ENCODE measurements at places on chromosomes 4 and X.

- no peak for DNase-seq
Observed at GRCh38 chrX:10022580-10023245, 55.6 kb downstream of the CLDN34 start.

DNA sequence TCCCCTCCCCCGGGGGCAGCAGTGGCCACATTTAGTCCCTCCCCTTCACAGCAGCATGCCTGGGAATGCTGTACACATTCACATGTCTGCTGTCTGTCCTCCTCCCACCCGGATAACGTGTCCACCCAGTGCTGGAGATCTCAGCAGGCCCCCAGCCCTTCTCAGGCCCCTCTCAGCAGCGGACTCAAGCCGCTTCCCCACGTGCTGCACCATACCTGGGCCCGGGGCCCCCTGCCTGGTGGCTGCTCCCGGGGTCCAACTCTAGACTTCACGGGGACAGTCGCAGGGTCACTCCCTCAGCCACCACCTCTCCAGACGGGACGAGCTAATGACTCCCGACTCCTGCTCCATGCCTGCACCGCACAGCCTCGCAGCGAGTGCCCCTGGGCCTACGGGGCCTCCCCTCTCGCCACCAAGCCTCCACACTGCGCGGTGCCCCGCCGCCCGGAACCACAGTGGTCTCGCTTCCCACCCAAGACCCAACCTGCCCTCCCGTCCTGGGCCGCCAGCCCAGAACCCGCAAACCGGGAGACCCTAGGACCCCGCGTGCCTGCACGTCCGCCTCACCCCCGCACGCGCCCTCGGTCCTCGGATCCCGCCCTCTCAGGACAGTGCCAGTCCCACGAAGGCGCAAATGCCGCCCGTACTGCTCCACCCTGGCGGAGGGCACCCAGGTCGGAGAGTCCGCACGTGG is 1.3 kb upstream of the PCGF3 start:
- DNase-seq = no peak

- DNase-seq = no peak
Observed at GRCh38 chrX:39163581-39164126, 362.4 kb downstream of the MID1IP1 start.

- no peak for DNase-seq
Observed at GRCh38 chr4:94892051-94892450, 134.3 kb downstream of the BMPR1B start.

GRCh38 chrX:74536832-74537371 is 77.5 kb downstream of the RLIM start:
- DNase-seq = no peak

DNA sequence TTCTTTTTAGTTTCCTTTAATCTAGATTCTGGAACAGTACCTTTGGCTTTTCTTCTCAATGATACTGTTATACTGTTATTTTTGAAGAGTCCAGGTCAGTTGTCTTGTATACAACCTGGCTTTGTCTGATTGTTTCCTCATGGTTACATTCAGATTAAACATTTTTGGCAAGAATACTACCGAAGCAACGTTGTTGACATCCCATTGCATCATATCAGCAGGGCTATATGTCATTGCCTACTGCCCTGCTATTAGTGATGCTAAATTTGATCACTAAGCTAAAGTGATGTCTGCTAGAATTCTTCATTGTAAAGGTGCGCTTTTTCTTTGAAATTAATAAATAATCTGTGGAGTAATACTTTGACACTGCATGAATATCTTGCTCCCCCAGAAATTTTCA is 5.8 kb upstream of the ATP1B4 start:
- no peak for DNase-seq

DNA sequence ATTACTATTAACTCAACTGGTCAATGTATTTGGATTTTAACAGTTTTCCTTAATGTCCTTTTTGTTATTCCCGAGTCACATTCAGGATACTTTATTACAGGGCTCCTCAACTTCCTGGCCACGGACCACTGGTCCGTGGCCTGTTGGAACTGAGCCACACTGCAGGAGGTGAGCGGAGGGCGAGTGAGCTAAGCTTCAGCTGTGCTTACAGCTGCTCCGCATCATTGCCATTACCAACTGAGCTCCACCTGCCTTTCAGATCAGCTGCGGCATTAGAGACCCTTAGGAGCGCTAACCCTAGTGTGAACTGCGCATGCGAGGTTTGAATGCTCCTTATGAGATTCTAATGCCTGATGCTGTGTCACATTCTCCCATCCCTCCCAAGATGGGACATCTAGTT is 591.7 kb downstream of the CCSER1 start:
- no peak for DNase-seq

DNA sequence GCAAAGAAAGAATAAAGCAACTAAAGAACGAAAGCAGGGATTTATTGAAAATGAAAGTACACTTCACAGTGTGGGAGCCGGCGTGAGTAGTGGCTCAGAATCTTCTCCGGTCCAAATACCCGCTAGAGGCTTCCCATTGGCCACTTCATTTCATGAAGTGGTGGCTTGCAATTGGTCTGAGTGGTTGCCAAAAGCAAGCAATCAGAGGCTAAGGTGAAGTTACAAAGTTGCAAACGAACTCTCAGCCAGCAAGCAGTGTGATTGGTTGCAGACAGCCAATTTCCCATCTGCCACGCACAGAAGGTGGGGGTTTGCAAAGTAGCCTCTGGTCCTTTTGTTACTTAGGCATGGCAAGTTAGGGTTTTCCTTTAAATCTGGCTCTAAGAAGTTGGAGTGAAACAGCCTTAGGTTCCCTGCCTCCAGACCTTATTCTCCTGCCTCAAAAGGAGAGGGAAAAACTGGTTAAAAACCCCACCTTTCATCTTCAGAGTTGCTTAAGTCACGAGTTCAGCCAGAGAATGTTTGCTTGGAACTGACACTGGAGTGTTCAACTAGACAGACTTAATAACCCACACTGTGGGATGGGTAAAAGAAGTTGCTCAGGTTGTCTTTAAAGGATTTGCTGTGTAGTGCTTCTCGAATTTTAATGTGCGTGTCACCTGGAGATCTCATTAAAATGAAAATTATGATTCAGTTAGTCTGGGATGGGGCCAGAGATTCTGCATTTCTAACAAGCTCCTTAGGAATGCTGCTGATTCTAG is 6.9 kb upstream of the CLOCK start:
- no peak for DNase-seq
